ENCODE measurements at places on chromosomes 3 and 15.

GRCh38 chr3:76958861-76959260 is 81.0 kb upstream of the ROBO2 start:
- DNase-seq = no peak

- peak; percentile 51 for DNase-seq
Measured at GRCh38 chr15:33068007-33068481, 126.5 kb downstream of the FMN1 start.

GRCh38 chr15:80162059-80162554 is 9.3 kb downstream of the FAH start:
- no peak for DNase-seq

DNA sequence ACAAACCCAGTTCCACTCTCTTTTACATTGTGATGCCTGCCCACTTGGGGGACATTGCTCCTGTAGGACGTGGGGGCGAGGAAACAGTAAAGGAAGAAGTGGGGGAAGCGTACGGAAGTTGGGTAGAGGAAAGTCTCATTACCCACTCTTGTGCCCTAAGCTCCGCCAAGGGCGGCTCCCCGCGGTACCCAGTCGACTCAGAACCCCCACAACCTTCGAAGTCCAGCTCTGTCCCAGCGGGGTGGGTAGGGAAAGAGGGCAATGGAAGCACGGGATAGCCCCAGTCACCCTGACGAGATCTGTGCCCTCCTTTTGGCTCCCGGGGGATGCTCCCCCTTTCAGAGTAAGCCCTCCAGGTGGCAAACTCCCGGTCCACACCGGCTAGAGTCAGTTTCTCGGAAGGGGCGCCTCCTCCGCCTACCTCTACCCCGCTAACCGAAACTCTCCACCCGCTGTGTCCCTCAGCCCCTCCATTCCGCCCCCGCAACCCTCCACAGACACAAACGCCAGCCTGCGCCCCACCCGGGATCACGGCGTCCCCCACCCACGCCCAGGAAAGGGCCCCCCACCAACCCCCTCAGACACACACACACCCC is 527 bp downstream of the CSNK1G1 start:
- no peak for DNase-seq

- no peak for DNase-seq
Measured at GRCh38 chr15:86595741-86596140, 516.1 kb downstream of the AGBL1 start.

DNA sequence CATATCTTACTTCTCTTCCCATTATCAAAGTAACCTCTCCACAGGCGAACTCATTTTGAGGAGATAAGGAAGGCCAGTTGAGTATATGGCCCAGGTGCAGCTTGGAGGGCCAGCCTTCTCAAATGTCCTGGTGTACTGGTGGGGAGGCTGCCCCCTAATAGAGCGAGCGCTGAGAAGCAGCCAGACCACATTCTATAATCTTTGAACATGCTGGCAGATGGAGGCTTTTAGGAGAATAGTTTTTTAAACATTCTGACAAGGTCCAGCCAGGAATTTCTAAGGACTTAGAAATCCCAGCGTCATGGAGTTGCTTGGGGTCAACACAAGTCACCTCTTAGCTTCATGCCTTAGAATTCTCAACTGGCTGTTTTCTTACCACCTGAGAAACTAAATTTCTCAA is 5.8 kb downstream of the WDR5B start:
- no peak for DNase-seq

- no peak for DNase-seq
Measured at GRCh38 chr15:95857758-95858157, 472.7 kb upstream of the NR2F2 start.

- no peak for DNase-seq
Measured at GRCh38 chr3:64888165-64888564, 200.4 kb upstream of the ADAMTS9 start.

Measured in right hindlimb (tissue), 1 donor.